ENCODE measurements at places on chromosomes 4 and X.
A peak's percentile ranks its signal among the peaks of the same experiment; 100 is the strongest.

GRCh38 chr4:123283371-123283895 lies 113.2 kb upstream of the SPRY1 start:
- no peak for DNase-seq

GRCh38 chr4:25367877-25368276 lies 9.2 kb upstream of the ANAPC4 start:
- no peak for DNase-seq

GRCh38 chrX:23133551-23133950 lies 133.8 kb downstream of the DDX53 start:
- DNase-seq = no peak

DNA sequence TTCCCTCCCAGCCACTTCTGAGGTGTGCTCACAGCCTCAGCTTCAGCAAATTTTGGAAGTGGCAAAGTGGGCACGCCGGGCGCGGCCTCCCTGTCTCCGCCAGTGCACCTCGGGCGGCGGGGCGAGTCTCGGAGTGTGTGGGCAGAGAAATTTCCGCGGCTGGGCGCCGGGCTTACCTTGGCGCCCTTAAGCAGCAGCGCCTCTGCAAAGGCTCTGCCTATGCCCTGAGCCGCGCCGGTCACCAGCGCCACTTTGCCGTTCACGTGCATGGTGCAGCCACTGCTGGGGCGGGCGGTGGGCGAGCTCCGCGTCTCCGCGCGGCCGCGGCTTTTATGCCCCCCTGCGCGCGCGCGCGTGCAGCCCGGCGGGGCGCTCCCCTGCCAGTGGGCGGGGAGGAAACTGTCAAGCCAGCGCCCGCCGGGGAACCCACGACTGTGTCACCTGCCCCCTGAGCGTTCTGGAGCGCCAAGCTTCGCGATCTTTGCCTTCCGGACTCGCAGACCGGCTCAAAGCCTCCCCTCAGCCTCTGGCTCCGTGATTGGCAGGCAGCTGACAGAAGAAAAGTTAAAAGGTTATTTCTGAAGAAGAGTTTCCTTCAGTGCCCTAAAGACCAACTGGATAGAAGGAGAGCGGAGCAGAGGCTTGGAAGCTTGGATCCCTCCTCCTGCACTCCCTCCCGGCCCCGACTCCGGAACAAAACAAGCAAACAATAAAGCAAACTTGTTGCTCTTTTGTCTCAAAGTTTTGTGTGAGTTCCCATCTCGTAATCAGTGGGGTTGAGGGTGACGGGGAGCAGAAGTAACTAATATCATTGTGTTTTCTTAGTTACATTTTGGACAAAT lies at the start of gene HPGD:
TSS of gene HPGD (minus strand) at position 306 of the 842 bp plus-strand sequence. CDS start at position 269, 37 bp downstream.
- peak; percentile 35 for DNase-seq

GRCh38 chr4:6625256-6625655 lies 15.2 kb upstream of the MRFAP1 start:
- DNase-seq = no peak

- no peak for DNase-seq
Observed at GRCh38 chr4:176191974-176192373, 3.4 kb downstream of the SPATA4 start.

GRCh38 chr4:20319825-20320612 lies 68.3 kb downstream of the SLIT2 start:
- no peak for DNase-seq

GRCh38 chrX:111169141-111169540 lies 73.2 kb downstream of the PAK3 start:
- DNase-seq = no peak

- DNase-seq = no peak
Observed at GRCh38 chrX:41445781-41446358, 1.3 kb upstream of the NYX start.

- no peak for DNase-seq
Observed at GRCh38 chr4:53450773-53451172, 73.3 kb downstream of the FIP1L1 start.

GRCh38 chr4:100254237-100254636 lies 64.0 kb upstream of the DDIT4L start:
- DNase-seq = no peak

DNA sequence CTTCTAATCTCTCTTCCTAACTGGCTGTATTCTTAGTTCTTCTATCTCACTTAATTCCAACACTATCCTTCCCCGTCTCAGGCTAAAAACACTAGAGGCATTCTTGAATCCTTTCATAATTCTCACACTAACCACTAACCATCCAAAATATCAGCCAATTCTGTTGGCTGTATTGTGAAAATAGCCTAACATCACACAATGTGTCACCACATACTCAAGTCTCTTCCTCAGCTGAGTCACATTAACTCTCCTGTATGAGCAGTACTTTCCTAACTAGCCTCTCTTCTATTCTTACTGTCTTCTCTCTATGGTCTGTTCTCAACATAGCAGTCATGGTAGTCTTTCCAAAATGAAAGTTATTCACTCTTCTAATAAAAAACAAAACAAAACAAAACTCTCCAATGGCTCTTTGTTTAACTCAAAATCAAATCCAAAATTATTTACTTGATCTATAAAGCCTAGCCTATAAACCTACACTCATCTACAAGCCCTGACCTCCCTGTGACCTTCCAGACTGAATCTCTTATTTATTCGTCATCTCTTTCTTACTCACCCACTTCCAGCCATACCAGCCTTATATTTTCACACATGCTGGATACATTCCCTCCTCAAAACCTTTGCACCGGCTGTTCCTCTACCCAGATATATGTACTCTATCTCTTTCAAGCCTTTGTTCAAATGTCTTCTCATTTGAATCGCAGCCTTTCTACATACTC lies 445.9 kb downstream of the TLL1 start:
- no peak for DNase-seq

DNA sequence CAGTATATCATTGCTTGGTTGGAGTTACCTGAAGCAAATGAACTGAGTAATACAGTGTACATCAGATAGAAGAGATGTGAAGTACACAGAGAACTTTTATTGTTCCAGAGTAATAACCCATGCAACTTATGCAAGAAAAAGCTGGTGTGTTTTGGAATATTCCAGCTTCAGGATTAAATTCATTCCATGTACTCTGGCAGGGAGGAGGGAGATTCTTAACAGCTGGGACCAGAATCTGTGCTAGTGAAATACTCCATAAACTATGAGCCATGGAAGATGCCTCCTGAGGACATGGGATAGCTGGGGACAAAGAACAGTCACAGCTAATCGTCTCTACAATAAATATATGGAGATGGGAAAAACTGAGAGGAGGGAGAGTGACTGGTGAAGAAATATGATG lies 101.6 kb upstream of the OTUD4 start:
- no peak for DNase-seq

- DNase-seq = no peak
Observed at GRCh38 chr4:530017-530781, 31.2 kb downstream of the PIGG start.

DNA sequence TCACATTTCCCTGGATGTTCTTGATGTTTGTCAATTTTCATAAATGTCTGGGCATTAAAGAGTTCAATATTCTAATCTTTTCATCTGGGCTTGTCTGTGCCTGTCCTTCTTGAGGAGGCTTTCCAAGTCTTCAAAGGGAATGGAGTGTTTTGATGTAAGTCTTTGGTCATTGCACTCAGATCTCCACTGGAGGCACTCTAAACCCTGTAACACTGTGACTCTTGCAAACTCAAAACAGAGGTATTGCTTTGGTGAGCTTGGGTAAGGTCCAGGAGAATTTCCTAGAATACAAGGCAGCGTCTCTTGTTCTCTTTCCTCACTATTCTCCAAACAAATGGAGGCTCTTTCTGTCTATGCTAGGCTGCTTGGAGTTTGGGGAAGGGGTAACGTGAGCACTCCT lies 1118.1 kb upstream of the PABPC4L start:
- no peak for DNase-seq
